Activated CD4-positive, CD25-positive, alpha-beta regulatory T cell treated with anti-CD3 and anti-CD28 coated beads, Interleukin-2, amount 50 U/mL, for 24 hours (primary cell): ENCODE measurements at places on chromosomes 3 and 15.

- no peak for ATAC-seq
Observed at GRCh38 chr3:30747771-30748281, 141.4 kb downstream of the TGFBR2 start.

DNA sequence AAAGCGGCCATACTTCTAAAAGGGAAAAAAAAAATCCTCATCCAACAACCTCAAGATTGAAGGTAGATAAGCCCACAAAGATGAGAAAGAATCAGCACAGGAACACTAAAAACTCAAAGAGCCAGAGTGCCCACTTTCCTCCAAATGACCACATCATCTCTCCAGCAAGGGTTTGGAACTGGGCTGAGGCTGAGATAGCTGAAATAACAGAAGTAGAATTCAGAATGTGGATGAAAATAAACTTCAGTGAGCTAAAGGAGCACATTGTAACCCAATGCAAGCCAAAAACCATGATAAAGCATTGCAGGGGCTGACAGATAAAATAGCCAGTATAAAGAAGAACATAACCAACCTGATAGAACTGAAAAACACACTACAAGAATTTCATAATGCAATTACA, 158.7 kb upstream of the UBE2E2 start:
- no peak for ATAC-seq

DNA sequence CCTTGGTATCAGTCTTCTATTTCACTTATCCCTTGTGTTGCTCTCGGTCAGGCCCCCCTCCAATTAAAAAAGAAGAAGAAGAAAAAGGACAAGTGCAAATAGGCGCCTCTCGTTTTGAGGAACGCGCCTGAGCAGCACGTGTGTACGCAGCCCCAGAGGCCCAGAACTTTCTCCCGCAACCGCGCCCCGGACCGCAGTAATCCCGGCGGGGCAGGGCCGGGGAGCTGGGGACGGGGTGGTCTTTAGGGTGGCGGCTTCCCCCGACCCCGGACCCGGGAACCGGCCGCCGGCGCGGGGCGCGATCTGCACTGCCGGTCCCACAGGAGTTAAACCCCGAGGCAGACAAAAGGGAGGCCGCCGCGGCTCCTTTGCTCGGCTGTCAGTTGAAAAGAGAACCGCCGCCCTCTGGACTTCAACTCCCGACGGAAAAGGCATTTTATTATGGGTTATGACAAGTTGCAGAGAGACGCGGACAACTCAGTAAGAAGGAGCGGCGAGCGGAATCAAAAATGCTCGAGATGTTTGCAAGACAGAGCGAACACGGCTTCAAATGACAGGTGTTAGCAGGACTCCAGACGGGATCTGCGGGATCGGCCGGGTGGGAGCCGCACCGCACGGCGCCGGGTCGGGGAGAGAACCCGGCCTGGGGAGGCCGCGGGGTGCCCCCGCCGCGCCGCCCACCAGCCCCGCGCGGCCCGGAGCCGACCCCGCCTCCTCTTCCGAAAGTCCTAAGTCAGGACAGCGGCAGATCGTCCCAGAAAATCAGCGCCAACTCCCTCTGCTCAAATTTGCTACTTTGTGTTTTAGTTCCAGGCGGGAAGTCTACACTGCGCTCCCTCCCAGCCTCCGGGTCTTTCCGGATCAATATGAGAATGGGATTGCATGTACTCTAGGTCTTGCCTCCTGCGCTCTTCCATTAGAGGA, 79.0 kb downstream of the NR2F2 start:
- ATAC-seq: no peak

GRCh38 chr3:114241262-114241661, 3.9 kb upstream of the ZNF80 start:
- peak; percentile 50 for ATAC-seq

DNA sequence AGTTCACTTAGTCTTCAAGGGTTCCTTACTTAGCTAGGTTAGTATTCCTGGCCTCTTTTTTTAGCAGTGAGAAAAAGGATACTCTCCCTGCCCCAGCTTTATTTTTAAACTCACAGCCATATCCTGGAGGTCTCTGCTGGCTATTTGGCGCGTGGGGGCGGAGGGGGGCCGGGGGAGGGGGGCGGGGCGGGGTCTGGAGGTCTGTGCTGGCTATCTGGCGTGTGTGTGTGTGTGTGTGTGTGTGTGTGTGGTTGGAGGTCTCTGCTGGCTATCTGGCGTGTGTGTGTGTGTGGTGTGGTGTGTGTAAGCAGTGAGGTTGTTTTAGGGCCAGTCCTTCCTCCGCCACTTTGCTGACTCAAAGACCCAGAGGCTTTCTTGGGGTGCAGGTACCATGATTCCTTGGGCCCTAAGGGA, 579 bp upstream of the PLAAT1 start:
- no peak for ATAC-seq

GRCh38 chr3:195906865-195907683, 1.3 kb downstream of the TNK2 start:
- ATAC-seq: peak; percentile 61

- peak; percentile 43 for ATAC-seq
Observed at GRCh38 chr15:39171944-39172368, 408.9 kb upstream of the THBS1 start.

- no peak for ATAC-seq
Observed at GRCh38 chr15:94780166-94780565, 548.8 kb downstream of the MCTP2 start.

DNA sequence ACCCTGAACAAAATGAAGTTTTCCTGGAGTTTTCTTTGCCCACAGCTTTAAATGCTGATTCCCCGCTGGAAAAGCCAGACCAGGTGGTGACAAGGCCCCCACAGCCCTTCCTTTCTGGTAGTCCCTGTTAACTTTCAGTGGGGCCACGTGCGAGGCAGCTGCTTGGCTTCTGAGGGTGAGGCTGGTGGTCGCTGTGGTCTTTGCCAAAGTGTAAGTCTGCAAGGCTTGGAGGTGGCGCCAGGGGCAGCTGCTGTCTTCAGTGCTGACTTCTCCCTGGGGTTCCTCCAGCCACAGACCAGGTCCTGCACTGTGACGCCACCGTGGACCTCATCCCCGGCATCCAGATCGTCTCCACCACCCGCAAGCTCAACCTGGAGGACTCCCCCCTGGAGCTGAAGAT, 54.1 kb upstream of the TAMM41 start:
- no peak for ATAC-seq

DNA sequence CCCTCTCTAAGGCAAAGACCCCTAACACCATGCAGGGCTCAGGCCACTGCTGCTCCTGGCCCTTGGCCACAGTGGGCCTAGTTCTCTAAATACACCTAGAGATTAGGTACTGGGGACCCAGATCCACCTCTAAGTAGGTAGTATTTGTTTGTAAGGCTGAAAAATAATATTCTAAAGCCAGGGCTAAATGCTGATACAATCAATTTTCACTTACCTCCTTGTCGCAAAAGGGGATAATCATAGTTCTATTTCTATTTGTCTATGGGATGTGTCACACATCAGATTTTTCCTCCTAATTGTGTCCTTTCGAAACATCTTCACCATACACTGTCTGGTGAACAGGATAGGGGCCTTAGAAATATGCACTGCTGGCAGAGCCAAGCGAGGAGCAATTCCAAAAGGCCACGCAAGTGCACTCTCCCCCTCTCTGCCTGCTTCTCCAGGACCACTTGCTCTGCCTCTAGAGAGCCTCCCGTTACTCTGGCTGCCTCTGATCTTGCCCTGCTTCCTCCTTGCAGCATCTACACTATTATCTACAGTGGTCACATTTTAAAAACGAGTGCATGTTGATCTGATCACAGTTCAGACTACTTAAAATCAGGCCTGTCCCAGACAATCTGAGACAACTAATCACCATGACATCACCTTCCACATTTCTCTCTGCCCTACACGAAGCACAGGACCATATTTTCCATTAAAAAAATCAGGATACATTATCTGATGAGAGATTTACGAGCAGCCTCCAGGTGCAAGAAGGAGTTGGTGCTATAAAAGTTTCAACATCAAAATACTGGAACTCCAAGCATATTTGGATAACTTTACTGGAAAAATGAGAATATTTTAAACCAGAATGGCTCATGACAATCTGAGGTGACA, 115.4 kb downstream of the MYLK start:
- no peak for ATAC-seq

- no peak for ATAC-seq
Observed at GRCh38 chr3:17431004-17431403, 311.4 kb downstream of the TBC1D5 start.

GRCh38 chr3:151900884-151901643, 27.6 kb downstream of the SUCNR1 start:
- ATAC-seq: peak; percentile 20

- no peak for ATAC-seq
Observed at GRCh38 chr3:25581335-25581734, 83.4 kb downstream of the TOP2B start.

GRCh38 chr3:45100981-45101407, 45.2 kb downstream of the CDCP1 start:
- no peak for ATAC-seq

GRCh38 chr3:151918253-151919029, 45.0 kb downstream of the SUCNR1 start:
- ATAC-seq: no peak

DNA sequence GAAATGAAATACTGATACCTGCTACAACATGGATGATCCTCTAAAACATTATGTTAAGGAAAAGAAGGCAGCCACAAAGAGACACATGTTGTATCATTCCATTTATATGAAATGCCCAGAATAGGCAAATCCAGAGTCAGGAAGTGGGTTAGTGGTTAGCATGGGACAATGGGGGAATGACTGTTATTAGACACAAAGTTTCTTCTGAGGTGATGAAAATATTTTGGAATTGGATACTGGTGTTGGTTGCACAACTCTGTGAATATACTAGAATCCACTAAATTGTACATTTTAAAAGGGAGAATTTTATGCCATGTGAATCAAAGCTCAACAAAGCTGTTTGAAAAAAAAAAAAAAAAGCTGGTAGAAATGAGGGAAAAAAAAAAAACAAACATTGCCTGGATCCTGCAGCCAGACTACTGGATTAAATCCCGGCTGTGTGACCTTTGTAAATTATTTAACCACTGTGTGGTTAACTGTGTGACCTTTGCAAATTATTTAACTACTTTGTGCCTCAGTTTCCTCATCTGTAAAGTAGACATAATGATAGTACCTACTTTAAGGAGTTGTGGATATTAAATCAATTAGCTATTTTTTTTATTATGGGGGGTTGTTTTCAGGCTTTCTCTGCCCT, 75.6 kb upstream of the PRICKLE2 start:
- no peak for ATAC-seq

DNA sequence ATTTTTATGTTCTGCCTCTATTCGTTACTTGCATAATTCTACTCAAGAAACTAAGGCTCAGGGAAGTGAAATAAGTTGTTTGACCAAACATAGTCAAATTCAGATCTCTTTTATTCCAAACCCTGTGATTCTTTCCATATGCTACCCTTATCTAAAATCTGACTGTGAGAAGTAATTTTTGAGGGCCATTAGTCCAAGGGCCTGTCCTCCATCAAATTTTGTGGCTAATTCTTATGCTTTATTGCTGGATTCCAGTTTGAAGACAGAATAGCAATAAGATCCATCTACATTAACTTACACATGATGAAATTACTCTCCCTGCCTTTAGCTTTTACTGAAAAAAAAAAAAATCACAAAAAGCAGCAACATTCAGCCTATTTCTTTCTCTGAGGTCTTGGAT, 74.0 kb downstream of the ZIC1 start:
- no peak for ATAC-seq

GRCh38 chr3:27034255-27034654, 334.9 kb downstream of the NEK10 start:
- ATAC-seq: no peak

GRCh38 chr3:107983247-107983646, 107.6 kb downstream of the CD47 start:
- ATAC-seq: no peak

- ATAC-seq: no peak
Observed at GRCh38 chr3:114380233-114380651, 86.4 kb downstream of the TIGIT start.

GRCh38 chr3:50323614-50324199, 1.2 kb upstream of the HYAL2 start:
- no peak for ATAC-seq

- ATAC-seq: no peak
Observed at GRCh38 chr3:40079847-40080240, 229.7 kb upstream of the EIF1B start.

DNA sequence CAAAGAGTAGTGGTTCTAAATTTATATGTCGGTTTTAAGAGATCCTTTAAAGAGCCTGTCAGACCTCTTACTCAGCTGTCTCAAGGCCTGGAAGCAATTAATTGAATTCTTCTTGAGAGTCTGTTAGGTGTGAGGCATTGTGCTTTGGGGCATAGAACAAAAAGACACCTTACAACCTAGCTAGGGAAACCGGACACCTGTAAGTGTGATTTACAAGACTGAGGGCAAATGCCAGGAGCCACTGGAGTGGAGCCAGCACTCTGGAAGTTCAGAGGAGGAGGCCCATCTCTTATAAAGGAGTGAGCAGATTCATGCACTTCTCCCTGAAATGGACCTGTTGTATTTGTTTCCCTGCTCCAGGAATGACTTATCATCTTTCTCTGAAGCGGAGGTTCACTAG, 97.7 kb upstream of the NUDT16 start:
- ATAC-seq: no peak

- ATAC-seq: no peak
Observed at GRCh38 chr3:101170806-101171558, 149.4 kb downstream of the IMPG2 start.

- ATAC-seq: peak; percentile 95
Observed at GRCh38 chr15:56798639-56799038, 65.3 kb upstream of the ZNF280D start.

DNA sequence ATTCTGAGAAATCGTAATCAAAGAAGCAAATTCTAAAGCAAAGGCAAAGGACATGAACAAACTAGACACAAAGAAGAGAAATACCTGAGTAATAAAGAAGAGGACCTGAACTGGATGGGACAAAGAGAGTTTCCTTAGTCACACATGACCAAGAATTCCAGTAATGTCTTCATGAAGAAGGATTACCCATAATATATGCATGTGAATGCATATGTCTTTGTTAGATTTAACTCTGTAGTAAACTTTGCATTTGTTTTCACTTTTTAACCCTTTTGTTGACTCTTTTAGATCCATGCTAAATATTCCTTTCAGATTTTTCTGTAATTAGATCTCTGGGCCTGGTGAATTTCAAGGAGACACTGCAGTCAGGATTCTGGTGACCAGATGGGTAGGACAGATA, 279.8 kb downstream of the ARRDC4 start:
- no peak for ATAC-seq

DNA sequence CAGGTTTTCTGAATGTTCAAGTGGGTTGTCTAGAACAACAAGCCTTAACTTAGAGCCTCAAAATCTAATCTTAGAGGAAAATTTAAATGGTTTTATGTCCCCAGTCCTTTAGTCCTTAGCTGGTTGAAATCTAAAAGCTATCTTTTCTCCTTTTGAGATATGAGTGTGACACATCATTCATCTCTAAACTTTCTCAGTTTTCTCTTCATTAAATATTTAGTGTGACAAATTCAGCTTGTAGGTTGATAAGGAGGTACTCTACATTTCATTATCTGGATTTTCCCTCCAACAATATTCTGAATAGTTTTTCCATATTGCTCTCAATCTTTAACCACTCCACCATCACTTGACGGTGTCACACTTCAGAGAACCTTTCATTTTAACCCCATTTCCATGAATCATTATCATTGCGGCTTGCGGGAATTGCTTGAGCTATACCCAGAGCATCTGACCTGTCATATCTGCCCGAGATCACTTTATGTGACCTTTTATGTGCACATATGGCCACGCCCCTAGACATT, 16.1 kb upstream of the ATP8B4 start:
- ATAC-seq: peak; percentile 78
